Stimulated activated CD8-positive, alpha-beta memory T cell treated with anti-CD3 and anti-CD28 coated beads, Interleukin-4, amount 100 ng/mL, for 1 hour (primary cell): ENCODE measurements at places on chromosomes 3 and 15.

DNA sequence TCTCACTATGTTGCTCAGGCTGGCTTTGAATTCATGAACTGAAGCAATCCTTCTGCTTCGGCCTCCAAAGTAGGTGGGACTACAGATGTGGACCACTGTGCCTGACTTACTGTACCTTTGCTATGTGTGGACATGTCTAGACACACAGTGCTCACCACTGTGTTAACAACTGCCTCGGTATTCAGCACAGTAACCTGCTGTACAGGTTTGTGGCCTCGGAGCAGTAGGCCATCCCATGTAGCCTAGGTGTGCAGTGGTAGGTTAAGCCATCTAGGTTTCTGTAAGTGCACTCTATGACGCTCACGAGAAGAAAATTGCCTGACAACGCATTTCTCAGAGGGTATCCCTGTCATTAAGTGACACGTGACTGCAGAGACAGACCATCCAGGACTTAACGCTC is 70.3 kb downstream of the TAMM41 start:
- no peak for DNase-seq

DNA sequence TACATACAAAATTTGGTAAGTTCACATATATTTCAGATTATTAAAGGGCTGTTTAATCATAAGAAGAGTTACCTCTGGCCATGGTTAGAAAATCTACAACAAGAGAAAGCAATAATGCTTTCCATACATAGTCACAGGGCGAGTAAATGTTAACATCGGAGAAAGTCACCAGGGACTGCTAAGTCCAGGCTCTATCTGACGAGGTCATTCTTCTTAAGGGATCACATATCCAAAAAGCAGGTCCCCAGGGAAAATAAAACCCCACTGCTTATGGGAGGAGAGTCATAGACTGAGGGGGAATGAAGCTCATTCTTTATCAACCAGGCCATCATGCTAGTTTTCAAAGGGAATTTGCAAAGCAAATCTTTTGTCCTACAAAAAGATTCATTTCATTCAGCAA is 3.1 kb downstream of the PCYT1A start:
- DNase-seq = no peak

- DNase-seq = peak; percentile 43
Observed at GRCh38 chr3:138174421-138175131, at the start of gene DBR1. TSS of gene DBR1 (minus strand) at chr3:138174921. CDS start at chr3:138174795, 126 bp downstream.

DNA sequence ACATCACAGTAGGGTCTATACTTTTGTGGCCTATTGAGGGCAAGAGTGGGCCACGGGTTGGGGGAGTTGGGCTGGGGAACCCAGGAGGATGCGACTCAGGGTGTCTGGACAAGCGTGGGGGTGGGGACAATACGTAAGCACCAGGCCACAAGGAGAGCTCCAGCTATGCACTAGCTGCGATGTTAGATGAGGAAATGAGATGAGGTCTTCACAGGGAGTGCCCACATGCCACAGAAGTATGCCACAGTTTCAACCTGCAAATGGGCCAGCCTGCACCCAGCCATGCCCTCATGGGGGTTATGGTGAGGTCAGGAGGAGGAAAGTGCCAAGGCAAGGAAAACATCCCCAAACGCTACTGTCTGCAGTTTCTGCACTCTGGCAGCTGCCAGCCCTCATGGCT is 30.5 kb downstream of the CACNA2D2 start:
- no peak for DNase-seq

- DNase-seq = no peak
Observed at GRCh38 chr15:43985976-43986680, 159.3 kb downstream of the WDR76 start.

DNA sequence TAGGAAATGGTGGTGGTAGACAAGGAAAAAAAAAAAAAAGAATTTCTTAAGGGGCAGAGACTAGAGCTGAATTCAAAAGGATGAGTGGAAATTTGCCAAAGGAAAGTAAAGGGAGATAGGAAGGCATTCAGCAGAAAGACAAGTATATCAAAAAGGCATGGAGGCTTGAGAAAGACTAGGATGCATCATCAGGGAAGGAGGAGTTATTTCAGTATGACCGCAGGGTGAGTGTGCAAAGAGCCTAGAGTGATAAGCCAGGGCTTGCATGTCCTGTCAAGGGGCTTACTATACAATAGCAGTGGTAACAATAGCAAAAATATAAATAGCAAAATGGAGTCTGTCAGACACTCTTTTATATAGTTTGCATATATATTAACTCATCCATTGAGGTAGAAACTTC is 112.0 kb downstream of the FRMD4B start:
- DNase-seq = no peak

GRCh38 chr15:78130466-78131294 is 565 bp downstream of the CIB2 start:
- DNase-seq = no peak

GRCh38 chr15:22958487-22959280 is 21.5 kb downstream of the CYFIP1 start:
- no peak for DNase-seq
